Mesenteric fat pad (tissue), 1 donor: ENCODE measurements at places on chromosomes 11 and 22.

- no peak for DNase-seq
Measured at GRCh38 chr22:42026705-42027104, 28.1 kb downstream of the WBP2NL start.

DNA sequence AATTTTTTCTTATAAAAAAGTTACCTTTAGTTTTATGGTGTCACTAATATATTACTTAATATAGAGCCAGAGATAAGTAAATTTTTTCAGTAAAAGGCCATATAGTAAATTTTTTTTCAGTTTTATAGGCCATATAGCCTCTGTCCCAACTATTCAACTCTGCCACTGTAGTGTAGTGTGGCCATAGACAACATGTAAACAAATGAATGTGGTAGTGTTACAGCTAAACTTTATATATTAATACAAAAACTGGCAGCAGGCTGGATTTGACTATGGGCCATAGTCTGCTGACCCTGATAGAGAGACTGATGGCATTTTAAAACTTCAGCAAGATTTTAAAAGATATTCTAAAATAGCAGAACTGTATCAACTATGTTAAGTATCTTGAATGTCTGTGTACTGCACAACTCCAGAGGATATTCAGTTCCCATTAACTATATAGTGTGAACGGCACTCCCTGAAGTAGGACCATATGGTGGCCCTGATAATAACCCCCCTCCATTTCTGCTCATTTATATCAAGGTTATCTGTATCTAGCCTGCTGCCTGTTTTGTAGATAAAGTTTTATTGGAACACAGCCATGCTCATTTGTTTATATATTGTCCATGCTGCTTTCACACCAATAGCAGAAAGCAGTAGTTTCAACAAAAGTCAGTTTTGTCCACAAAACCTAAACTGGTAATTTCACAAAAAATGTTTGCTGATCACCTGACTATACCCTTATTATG lies 71.6 kb downstream of the PRMT3 start:
- no peak for DNase-seq

DNA sequence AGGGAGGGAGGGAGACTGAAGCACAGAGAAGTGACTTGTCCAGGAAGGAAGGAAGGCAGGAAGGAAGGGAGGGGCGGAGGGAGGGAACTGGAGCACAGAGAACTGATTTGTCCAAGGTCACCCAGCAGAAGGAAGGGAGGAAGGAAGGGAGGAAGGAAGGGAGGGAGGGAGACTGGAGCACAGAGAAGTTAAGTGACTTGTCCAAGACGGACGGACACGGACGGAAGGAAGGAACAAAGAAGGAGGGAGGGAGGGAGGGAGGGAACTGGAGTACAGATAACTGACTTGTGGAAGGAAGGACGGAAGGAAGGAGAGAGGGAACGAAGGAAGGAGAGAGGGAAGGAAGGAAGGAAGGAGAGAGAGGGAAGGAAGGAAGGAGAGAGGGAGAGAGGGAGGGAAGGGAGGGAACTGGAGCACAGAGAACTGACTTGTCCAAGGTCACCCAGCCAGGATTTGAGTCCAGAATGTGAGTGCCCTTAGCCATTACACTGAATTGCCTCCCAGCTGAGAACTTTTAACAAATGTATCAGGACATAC lies 1.5 kb downstream of the SLC35F2 start:
- DNase-seq, result peak; percentile 5

- DNase-seq, result no peak
Measured at GRCh38 chr11:33016654-33017053, 976 bp downstream of the DEPDC7 start.

GRCh38 chr11:19499999-19500398 lies 212.6 kb upstream of the NAV2 start:
- DNase-seq, result no peak

DNA sequence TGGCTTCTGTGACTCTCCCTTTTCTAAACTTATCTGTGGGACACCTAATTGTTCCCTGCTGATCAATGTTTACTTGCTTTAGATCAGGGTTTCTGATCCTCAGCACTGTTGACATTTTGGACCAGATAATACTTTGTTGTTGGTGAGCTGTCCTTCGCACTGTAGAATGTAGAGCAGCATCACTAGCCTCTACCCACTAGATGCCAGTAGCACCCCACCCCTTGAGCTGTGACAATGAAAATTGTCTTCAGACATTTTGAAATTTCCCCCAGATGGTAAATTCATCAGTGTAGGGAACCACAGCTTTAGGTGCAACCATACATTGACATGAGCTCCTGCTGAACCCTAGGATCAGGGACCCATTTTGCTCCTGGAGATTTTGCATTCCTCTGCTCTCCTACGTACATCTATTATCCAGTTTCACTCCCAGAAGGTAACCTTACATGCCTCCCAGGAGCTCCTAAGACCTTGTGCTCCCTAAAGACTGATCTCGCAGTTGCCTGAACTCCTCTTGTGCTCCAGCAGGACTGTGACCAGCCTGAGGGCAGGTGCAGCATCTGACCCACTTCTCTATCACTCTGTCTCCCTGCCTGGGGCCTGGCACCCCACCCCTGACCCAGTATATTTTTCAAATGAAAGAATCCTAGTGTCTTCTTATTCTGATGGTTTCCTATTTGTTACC lies 107.8 kb downstream of the FAR1 start:
- no peak for DNase-seq

GRCh38 chr22:28882878-28883656 lies at the start of gene ZNRF3:
ZNRF3 (plus strand) TSS chr22:28883572; CDS start chr22:28883767, 195 bp downstream.
- DNase-seq, result peak; percentile 99

- DNase-seq, result no peak
Measured at GRCh38 chr22:37806409-37807333, 1.1 kb upstream of the GCAT start.

DNA sequence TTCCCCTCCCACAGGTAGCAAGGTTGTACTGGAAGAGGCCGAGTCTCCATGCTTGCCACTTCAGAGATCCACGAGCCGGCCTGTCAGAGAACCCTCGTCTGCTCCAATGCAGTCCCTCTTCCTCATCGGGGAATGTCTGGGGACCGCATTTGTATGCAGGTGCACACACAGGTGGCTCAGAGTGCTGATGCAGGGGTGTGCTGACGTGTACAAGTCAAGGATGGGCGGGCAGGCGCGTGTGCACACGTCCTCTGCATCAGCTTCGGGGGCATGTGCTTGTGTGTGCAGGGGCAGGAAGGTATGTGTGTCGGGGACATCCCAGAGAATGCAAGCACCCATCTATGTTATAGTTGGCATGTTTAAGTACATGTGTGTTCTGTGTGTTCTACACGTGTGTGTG lies 49.4 kb downstream of the ELFN2 start:
- no peak for DNase-seq

- DNase-seq, result no peak
Measured at GRCh38 chr11:77789731-77790476, 30.6 kb downstream of the RSF1 start.

- DNase-seq, result peak; percentile 94
Measured at GRCh38 chr11:65915821-65916251, 3.0 kb downstream of the C11orf68 start.

- DNase-seq, result no peak
Measured at GRCh38 chr22:27647540-27647939, 154.0 kb downstream of the MN1 start.

DNA sequence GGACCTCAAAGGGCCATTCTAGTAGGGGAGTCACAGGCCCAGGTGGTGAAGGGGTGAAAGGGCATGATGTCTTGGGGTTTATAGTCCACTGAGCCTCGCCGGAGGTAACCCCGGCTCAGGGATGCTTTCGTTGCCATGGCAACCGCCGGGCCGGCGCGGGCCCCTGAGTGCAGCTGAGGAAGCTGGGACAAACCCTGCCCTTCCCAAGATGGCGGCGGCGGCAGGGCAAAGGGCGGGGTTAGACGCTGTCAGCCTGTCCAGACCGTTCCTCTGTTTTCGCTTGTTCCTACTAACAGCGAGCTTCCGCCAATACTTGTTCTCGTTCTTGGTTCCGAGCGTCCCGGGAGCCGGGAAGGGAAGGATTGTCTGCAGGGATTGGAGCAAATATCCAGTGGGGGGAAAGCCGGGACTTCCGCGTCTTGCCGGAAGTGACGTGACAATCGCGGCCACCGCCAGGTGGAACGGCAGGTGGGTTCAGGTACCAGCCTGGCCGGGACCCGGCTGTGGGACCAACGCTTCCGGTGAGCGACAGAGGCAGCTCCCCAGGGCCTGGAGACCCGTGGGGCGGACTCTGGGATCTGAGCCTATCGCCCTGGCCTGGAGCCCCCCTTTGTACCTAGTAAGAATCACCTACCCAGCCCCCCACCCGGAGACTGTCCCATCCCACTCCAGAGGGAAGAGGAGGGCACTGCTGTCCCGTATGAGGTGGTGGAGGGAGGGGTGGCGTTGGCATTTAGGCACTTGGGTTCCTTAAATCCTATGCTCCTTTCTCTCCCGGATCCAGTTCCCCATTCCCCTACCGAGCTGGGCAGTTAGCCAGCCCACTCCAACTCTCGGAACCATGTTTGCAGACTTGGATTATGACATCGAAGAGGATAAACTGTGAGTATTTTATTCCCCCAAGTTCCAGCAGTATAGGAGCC lies at the start of gene PICK1:
Gene PICK1, plus strand, starts transcription at position 436 of the 923 bp plus-strand sequence. Its CDS starts 406 bp downstream, at position 842.
- DNase-seq, result peak; percentile 94

- DNase-seq, result no peak
Measured at GRCh38 chr22:45896153-45896951, 80.6 kb downstream of the WNT7B start.

DNA sequence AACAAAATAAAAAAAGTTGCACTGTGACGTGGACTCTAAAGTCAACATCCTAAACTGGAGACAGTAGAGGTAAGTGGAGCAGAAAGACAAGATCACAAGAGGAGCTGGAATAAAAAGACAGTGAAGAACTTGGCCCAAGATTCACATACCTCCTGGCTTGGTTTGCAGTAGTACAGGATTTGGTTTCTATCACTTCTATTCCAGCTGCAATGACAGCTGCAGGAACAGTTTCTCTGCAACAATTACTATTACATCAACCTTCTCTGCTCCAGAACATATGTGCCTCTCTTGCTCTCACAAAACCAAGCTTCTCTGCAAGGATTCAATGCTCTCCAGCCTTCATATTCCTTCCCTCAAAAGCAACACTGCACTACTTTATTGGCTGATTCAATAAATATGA lies 7.8 kb upstream of the KDM2A start:
- no peak for DNase-seq

DNA sequence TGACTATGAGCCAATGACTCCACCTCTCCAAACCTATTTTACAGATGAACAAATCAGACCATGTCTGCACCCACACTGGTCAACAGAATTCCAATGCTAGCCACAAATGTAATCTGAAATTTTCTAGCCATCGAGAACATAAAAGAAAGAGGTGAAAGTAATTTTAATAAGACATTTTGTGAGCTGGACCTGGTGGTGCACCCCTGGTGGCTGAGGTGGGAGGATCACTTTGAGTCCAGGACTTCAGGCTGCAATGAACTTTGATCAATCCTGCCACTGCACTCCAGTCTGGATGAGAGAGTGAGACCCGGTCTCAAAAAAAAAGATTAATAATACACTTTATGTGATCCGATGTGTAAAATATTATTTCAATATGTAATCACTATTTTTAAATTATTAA lies 9.4 kb upstream of the RNF185 start:
- peak; percentile 9 for DNase-seq

GRCh38 chr11:31301549-31302510 lies 67.7 kb downstream of the DCDC1 start:
- no peak for DNase-seq

- DNase-seq, result no peak
Measured at GRCh38 chr11:18669219-18669596, 29.4 kb upstream of the TMEM86A start.

GRCh38 chr11:3865388-3866193 lies 10.1 kb downstream of the STIM1 start:
- DNase-seq, result no peak

DNA sequence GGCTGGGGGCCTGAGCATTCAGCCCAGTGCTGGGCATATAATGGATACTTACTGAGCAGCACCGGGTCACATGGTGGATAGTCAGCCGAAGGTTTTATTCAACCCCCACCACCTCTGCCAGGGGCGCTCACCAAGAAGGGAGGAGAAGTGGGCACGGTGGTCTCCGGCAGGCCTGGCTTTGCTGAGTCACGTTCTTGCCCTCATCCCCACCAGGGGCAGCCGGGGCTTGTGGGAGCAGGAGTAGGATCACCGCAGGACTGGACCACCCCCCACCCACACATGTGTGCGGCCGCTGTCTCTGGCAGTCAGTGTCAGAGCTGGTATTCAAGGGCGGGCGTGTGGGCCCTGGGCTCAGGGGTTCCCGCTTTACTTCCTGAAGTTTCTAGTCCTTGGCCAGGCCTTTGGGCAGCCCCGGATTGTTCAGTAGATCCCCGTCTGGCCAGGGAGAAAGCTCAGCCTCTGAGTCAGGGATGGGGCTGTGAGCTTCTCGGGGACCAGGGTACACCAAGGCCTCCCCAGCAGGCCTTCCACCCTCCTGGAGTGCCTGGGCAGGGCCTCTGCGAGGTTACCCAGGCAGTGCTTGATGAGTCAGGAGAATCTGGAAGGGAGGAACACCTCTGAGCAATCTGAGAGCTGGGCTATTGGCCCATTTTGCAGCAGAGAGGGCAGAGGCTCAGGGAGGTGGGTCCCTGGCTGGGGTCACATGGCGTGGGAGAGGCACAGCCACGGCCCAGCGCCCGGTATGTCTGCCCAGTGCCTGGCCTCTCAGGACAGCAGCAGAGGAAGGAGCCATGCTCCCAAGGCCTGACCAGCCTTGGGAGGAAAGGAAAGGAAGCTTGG lies 60.6 kb downstream of the RTL6 start:
- peak; percentile 81 for DNase-seq

- no peak for DNase-seq
Measured at GRCh38 chr11:71399341-71399740, 48.9 kb downstream of the DHCR7 start.

GRCh38 chr11:106828576-106828975 lies 189.7 kb downstream of the GUCY1A2 start:
- no peak for DNase-seq

DNA sequence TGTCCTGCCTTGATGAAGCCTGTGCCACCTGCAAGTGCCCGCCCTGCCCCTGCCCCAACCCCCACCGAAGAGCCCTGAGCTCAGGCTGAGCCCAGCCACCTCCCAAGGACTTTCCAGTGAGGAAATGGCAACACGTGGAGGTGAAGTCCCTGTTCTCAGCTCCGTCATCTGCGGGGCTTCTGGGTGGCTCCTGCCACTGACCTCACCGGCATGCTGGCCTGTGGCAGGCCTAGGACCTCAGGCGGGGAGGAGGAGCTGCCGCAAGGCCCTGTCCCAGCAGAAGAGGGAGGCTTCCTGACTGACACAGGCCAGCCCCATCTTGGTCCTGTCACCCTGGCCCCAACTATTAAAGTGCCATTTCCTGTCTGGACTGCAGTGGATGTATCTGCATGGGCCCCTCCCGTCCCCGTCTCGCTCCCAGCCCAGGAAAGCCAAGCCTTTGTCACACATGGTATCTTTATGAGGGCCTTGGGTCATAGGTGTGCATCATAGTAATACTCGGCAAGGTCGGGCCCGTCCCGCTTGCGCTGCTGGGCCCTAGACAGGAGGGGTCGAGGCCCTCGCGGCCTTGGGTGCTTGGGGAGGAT lies 882 bp downstream of the FREY1 start:
- DNase-seq, result no peak

- DNase-seq, result peak; percentile 78
Measured at GRCh38 chr22:49673048-49673447, 154.6 kb downstream of the BRD1 start.
